ENCODE measurements at places on chromosomes 7 and 10. TPM values are rescaled to one million over a fixed set of nuclear protein-coding genes. Genes with fewer than 3 reads are reported as not detected.

- no peak for DNase-seq
These were observed 21.4 kb upstream of the GPR146 start for GRCh38 chr7:1022801-1023465.

DNA sequence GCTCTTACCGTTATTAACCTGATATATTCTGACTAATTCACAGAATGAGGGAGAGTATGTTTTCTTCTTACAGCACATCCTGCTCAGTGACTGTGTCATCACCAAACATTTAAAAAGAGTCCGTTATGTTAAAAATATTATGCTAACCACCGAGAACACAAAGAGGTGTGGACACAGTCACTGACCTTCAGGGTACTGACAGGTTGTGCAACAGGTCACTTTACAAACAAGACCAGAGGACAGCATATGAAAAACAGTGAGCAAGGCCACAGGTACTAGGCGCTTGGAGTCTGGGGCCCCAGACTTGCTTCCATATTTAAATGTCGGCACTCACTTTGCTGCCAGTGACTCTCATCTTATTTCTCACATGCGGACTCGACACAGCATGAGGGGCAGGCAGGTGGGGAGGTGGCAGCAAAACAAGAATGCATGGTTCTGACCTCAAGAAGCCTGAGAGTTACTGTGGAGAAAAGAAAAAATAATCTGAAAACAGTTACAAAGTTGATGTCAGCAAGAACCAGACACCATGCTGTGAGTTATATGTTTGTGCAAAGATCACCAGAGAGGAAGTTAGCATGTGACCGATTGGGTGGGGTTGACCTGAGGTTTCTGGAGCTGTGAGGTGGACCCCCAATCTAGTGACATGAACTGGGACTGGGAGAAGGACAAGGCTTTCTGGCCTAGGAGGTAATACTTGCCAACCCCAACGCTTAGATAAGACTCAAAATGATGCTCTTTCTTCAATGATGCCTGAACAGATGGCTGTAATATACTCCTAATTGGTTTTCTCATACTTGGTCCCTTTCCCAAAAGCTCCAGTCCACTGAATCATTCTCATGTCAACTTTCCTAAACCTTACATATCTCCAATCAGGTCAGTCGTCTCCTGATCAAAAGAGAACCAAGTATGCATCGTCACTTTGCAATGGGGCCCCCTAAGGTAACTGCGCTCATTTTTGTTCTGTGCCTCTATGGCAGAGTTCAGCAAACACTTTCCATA is 102.4 kb downstream of the HIPK2 start:
- DNase-seq, result no peak

- DNase-seq, result no peak
These were observed 81.3 kb downstream of the OSBPL3 start for GRCh38 chr7:24898691-24899090.

DNA sequence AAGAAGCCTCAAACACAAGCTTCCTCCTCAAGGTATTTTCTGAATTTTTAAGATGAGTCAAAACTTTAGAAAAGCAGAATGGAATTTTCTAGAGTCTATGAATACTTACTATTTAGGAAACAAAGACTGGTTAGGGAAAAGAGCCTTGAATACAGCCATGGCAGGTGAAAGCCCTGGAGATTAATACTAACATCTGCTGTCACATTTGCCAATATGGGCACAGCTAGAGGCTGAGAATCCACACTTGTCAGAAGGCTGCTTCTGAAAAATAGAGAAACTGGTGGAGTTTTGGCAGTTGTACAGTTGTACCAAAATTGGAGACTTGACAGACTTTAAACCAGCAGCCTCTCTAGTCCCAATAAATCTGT is 24.3 kb upstream of the CNNM1 start:
- no peak for DNase-seq

GRCh38 chr10:37263304-37263703 is 137.9 kb downstream of the ANKRD30A start:
- DNase-seq, result no peak

DNA sequence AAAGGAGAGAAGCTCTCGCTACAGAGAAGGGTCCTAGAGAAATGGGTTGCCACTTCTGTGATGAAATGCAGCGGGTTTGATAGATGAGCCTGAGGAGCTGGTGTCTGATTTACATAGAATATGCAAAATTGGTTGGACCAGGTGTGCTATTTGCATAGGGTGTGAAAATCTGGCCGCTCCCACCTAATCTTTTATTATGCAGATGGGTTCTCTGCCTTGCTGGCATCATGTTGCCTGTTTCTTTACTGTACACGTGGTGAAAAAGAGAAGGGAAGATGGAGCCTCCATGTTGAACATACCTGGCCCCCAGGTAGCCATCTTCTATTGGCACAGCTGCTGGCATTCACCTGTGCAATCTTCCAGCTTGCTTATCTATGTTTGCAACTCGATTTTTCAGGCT is 212.2 kb downstream of the ANKRD7 start:
- DNase-seq, result no peak

DNA sequence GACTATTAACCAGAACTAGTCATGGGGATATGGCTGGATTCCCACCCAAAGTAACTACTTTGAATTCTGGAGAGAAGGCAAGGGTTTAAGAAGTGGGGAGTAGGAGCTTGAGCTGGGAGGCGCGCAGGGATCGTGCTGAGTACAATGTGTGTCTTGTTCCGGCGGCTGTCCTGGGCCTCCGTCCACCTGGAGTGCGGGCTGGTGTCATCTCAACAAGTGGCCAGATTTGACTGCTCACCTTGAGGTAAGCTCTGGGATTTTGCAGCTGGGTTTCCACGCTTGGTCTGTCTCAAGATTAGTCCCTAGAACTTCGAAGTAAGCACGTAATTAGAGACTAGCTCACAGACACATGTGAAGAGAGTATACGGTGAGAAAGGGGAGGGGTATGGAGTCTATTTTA is 49.4 kb downstream of the GLRX3 start:
- no peak for DNase-seq

GRCh38 chr10:59872892-59873463 is 33.4 kb downstream of the CCDC6 start:
- DNase-seq, result no peak

- no peak for DNase-seq
These were observed 25.6 kb downstream of the CDK14 start for GRCh38 chr7:90621747-90622140.

DNA sequence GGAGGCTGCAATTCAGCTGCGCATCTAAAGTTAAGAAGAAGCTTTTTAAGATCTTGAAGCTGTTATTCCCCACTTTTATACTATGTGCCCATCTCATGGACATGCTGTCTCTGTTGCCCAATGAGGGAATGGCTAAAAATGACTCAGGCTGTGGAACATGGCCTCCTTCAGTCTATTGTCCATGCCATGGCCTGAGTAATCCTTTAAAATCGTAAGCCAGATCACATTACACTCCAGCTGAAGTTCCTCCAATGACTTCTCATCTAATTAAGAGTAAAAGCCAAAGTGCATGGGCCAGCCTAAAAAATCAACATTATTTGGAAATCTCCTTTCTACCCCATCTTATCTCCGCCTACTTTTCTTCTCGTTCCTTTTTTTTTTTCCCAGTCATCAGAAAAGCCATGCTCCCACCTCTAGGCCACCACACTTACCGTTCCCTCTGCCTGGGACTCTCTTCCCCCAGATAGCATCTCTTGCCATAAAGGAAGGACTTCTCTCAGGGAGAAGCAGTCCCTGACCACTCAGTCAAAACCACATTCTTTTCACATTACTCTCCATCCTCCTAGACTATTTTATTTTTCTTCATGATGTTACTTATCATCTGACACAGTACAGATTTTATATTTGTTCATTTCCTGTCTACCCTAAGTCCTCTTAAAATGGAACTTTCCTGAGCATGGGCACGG is 337.4 kb downstream of the PRPF18 start:
- DNase-seq, result no peak

The MEST gene
- 46.9 TPM for total RNA-seq

The SPDYE9 gene
- not detected for total RNA-seq

DNA sequence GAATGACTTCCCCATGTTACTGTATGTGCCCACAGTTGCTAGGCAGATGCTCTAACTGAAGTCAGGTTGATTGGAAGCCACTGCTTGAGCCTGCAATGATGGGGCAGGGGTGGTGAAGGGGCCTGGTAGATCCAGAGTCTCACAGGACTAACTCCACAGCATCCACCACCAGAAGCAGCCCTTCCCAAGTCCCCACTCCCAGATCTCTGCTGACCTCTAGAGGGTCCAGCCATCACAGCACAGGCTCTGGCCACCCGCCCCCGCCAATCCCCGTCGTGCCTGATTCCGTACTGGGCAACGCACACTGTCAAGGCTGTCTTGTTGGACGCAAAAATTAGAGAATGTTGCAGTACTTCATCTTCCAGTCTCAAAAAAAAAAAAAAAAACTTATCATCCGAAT is 136.8 kb upstream of the PDE1C start:
- no peak for DNase-seq

DNA sequence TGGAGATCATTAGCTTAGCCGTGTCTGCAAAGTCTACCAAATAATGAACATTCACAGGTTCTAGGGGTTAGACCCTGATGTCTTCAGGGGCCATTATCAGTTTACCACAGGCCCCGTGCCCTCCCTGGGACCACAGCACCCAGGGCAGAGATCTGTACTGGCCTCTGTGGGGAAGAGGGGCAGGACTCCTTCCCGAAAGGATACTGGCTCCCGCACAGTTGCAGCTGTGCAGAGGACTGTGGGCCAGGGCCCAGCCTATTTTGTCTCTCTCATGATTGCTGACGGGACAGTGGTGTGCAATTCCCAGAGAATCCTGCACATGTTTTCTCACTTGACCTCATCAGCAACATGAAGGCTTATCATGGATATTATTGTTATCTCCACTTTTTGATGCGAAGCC is 243.9 kb downstream of the GLRX3 start:
- DNase-seq, result no peak

DNA sequence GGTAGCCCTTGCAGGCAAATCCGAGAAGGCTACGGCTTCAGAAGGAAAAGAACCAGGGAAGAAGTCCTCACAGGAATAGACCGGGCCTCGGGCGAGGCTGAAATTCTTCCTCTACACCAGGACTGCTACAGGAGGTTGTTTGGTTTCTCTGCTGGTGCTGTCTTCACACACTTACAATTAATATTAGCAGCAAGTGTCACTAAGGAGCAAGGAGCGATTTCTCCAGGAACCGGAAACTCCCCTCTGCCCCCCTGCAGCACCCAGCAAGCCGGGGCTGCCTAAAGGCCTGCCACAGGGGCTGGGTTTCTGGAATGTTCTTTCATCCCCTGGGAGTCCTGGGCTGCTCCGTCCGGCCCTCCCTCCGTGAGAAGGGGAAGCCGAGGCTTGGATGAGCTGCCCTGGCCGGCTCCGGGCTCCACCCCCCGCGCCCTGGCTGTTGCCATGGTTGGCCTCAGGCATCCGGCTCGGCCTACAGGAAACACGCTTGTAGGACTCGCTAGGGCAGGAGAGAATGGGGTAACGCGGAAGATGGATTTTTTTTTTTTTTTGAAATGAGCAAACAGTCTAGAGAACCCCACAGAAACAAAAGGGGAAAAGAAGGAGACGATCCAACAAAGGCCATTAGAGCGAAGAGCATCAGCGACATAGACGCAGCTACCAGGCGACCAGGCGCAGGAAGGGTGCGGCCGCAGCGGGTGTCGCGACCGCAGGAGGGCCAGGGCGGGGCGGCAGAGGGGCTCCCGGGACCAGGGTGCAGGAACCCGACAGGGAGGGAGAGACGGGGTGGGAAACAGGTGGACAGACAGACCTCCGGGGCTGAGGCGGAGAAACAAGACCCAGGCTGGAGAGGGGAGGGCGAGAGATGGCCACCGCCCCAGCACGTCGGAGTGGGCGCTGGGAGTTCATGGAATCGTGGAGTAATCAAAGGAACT is 33.0 kb downstream of the EN2 start:
- no peak for DNase-seq

The NKX1-2 gene
- total RNA-seq, result not detected

The FAS gene
- total RNA-seq, result 21.3 TPM

DNA sequence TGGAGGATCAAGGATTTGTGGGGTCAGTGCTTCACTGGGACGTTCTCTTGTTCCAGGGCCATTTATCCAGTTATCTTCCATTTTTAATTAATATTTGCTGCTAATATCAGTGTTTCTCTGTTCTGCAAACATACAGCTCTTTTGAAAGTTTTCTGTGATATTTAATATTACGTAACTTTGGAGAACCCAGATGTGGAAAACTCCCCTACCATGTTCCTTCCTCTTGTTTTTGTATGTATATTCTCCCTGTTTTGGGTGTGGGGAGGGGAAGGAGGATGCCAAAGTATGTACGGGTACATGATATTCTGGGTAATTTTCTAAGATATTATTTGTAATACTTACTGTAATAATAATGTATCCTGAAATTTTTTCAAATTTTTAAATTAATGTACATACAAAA is 55.9 kb downstream of the MYO3A start:
- DNase-seq, result no peak

The SLC4A2 gene
- total RNA-seq, result 74.0 TPM

DNA sequence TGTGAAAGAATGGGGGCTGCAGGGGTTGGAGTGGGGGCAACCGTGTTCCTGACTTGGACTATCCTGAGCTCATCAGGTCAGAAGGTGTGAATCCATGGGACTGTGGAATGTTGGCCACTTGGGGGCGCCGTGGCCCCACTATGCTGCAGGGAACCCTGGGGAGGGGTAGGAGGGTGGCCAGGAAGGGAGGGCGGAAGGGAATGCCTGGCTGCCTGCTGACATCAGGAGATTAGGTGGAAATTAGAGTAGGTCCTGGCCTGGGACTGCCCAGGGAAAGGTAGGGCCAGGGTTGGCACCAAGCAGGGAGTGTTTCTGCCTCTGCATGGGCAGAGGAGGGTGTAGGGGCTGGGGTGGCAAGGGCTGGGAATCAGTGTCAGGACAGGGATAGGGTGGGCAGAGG is 65.8 kb upstream of the PRSS58 start:
- no peak for DNase-seq

The ADAM22 gene
- 0.07 TPM for total RNA-seq

- no peak for DNase-seq
These were observed 60.1 kb upstream of the FHIP2A start for GRCh38 chr10:114761205-114762193.

The KCP gene
- total RNA-seq, result 0.14 TPM

DNA sequence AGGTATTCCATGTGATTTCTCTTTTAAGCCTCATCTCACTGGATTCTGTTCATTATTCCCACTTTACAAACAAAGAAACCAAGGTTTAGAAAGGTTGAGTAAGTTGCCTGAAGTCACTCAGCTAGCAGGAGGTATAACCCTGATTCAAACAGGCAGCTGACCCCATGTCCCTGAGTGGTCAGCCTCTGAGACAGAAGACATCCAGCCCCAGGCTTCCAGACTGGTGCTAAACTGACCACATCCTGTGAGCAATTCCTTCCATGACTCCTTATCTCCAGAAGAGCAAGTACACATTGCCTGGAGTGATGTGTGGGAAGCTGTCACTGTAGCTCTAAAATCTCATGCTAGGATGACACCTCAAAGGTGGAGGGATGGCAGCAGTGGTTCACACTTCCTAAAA is 3.7 kb downstream of the PLPP4 start:
- DNase-seq, result no peak

The VGF gene
- total RNA-seq, result not detected

GRCh38 chr7:148306759-148307158 is 283.8 kb upstream of the C7orf33 start:
- no peak for DNase-seq

All from right lobe of liver (tissue), 6 donors.